A549 treated with CpdA at 1 μM for 4 hours (cell line): ENCODE measurements at places on chromosomes 13 and 19. TPM values are rescaled to one million over a fixed set of nuclear protein-coding genes. Genes with fewer than 3 reads are reported as not detected.

Gene ZNF132
- total RNA-seq, result 0.08 to 0.10 TPM (median 0.09 TPM) in 3 of 5 replicates, not detected in the others

Gene TGDS
- 8.1 to 10.3 TPM (median 8.3 TPM) in 5 replicates for total RNA-seq

Gene SHC2
- 0.71 to 1.3 TPM (median 0.85 TPM) in 5 replicates for total RNA-seq

Gene SLITRK1
- total RNA-seq, result not detected in 5 replicates

Gene TPTE2
- not detected in 5 replicates for total RNA-seq

Gene EPN1
- total RNA-seq, result 126 to 209 TPM (median 205 TPM) in 5 replicates

Gene POLD1
- total RNA-seq, result 54.0 to 87.6 TPM (median 79.1 TPM) in 5 replicates

Gene ANGPTL8
- not detected in 5 replicates for total RNA-seq

Gene APC2
- total RNA-seq, result 1.3 to 2.0 TPM (median 1.7 TPM) in 5 replicates

Gene RB1
- total RNA-seq, result 13.9 to 21.4 TPM (median 14.9 TPM) in 5 replicates

Gene HIPK4
- total RNA-seq, result 0.19 to 0.41 TPM (median 0.23 TPM) in 5 replicates

Gene RAB3D
- total RNA-seq, result 2.4 to 3.5 TPM (median 3.0 TPM) in 5 replicates

Gene CGB7
- total RNA-seq, result 0.59 to 0.80 TPM (median 0.72 TPM) in 5 replicates

Gene ZNF69
- total RNA-seq, result not detected in 5 replicates
